ENCODE measurements at places on chromosomes 1 and 21. TPM values are rescaled to one million over a fixed set of nuclear protein-coding genes. Genes with fewer than 3 reads are reported as not detected.

NBPF26 gene
- 8.6 TPM for total RNA-seq

TDRD5 gene
- 2.9 TPM for total RNA-seq

GRCh38 chr1:230937371-230937770, 41.3 kb downstream of the TTC13 start:
- no peak for DNase-seq

DNA sequence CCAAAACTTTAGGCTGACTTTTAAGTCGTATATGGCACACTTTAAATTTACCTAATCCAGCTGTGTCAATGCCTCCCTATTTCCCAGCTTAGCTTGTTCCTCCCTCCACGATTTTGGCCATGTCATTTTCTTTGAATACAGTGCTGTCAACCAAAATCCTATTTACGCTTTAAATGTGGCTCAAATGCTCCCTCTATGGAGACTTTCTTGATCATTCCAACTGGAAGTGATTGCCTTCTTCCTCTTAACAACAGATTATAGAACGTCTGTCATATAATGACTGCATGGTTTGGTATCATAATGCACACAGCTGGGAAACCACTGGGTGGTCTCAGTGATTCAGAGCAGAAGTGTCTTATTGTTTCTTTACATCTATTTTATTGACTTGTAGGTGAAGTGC, 18.9 kb upstream of the BATF3 start:
- no peak for DNase-seq

GRCh38 chr1:171292799-171293198, 21.2 kb upstream of the FMO4 start:
- no peak for DNase-seq

DNA sequence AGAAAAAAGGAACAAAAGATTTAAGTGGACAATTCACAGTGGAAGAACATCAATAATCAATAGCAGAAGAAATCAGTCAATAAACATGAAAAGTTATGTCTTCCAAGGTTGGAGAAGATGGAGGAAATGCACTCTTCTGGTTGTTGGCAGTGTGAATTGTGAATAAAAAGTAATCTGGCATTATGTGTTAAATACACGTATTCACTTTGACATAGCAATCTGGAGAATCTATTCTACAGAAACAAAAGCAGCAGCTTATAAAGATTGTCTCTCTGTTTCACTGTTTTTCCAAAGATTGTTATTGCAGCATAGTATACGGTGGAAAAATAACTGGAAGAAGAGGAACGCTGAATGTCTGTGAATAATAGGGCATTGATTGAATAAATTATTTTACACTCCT, 169.4 kb downstream of the NEK7 start:
- no peak for DNase-seq

GRCh38 chr1:21904704-21905520, 32.2 kb downstream of the HSPG2 start:
- DNase-seq: no peak

DNA sequence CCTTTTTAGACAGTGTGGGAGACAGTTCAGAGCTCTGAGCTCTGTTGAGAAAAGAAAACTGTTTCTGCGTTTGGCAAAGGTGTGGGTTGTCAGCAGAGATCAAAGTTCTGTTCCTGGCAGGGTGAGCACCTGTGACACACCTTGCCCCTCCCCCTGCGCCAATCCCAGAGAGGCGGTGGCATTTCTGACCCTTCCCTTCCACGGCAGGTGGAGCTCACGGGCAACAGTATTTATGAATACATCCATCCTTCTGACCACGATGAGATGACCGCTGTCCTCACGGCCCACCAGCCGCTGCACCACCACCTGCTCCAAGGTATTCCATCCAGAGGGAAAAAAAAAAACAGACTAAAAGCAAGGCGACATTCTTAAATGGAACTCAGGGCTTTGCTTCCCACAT, 20.7 kb downstream of the SIM2 start:
- DNase-seq: no peak

- no peak for DNase-seq
These were observed 90.1 kb upstream of the SIM2 start for GRCh38 chr21:36608897-36609225.

GRCh38 chr1:248825909-248826760, at the start of gene SH3BP5L:
Gene SH3BP5L (minus strand): TSS chr1:248825915. CDS start chr1:248824935, 980 bp downstream.
- DNase-seq: peak; percentile 95

DNA sequence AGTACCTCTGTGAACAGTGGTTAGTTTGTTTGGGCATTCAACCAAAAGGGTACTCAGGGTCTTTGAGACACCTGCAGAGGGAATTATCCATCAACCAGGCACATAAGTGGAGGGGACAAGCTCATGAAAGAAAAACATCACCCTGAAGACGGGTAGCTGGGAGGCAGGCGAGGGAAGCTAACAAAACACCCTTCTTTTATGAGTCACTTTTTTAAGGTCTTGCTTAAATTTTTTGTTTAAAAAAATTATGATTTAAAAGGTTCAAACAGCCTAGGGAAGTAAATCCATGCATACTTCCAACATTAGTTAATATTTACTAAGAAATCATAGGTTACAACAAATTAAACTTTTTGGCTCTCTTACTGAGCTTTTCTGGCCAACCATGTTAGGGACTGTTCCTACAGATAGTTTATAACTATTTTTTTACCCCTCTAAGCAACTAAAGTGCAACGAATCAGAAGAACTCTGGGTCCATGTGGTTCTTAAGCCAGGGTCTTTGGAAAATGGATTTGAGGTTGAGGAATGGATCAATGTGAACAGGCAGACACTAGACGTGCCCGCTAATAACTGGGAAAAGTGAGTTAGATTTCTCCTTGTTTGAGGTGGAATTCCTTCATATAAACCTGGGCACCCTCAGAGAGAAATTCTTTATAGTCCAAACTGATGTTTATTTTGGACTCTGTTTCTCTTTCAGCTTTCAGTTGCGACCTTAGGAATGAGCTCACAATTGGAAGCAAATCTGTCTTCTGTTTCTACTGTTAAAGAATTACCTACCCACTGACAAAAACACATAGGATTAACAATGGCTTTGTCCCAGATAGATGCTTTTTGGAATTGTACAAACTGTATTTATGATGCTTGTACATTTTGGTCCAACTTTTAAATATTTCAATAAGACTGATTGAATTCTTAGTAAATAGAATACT, 123.0 kb downstream of the LYPLAL1 start:
- DNase-seq: no peak
